ENCODE measurements at places on chromosomes 1 and 21. TPM values are rescaled to one million over a fixed set of nuclear protein-coding genes. Genes with fewer than 3 reads are reported as not detected.
A peak's percentile ranks its signal among the peaks of the same experiment; 100 is the strongest.

GRCh38 chr1:202998836-202999750 is 8.1 kb upstream of the TMEM183A start:
- peak; percentile 57 for DNase-seq

GRCh38 chr1:96973605-96974004 is 252.0 kb downstream of the PTBP2 start:
- DNase-seq = peak; percentile 68

GRCh38 chr1:235275223-235275622 is 52.8 kb downstream of the ARID4B start:
- no peak for DNase-seq

DNA sequence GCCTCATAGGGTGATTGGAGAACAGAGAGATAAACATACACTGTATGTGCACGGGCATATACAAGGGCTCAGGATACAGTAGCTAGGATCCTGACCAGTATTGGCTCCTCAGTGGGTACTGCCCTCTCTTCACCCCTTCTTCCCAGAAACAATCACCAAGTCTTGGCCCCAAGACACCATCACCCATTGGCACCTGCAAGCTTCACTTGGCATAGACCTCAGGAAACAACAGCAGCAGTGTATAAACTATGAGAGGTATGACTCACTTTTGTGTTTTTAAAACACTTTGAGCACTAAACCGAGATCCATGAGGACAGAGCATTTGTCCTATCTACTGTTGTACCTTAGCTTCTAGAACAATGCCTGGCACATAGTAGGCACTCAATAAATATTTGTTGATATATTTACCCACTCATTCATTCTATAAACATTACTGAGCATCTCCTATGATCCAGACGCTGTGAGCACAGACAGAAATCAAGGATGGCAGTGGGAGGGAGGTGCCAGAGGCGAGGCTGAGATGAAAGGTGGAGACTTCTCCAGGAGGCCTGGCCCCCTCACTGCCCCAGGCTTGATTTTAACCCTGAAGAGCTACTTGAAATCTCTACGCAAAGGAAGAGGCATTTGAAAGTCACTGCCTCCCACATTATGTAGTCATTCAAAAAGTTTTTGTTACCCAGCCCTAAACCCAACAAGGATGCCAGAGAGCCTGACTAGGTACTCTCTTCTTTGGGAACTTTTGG is 95.2 kb downstream of the CAMK2N1 start:
- peak; percentile 62 for DNase-seq

DNA sequence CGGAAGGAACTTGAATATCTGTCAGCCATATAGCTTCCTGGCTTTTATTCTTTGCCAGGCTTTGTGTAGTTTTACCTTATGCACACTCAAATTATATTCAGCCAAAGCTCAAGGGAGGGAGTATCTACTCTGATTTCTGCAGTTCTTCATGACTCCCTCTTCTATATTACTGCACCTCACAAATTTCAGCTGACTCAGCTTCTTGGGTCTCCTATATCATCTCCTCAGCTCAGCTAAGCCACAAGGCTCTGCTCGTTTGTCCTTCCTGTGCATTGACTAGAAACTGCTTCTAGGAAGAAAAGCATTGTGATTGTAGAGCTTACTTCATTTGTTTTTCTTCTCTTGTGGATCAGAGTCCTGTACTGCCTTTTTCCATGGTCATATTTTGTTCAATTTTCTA is 37.4 kb downstream of the BTBD8 start:
- DNase-seq = no peak

The MEX3A gene
- 3.2 TPM for total RNA-seq
